HFFc6 (cell line): ENCODE measurements at places on chromosomes 7 and 10. TPM values are rescaled to one million over a fixed set of nuclear protein-coding genes. Genes with fewer than 3 reads are reported as not detected.

DNA sequence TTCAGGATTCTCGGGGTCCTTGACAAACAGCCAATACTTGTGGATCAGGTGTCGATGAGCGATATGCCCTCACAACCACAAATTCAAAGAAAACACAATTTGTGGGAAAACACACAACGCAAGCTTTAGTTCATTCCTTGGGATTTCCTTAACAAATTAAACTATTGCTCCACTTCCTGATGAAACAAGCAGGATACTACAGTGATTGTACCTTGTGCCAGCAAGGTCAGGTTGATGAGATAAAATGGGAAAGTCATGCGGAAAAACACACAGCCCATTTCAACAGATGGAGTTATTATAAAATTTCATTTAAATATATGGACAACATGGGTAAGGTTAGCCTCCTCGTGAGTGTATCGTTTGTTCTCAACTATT lies 8.8 kb upstream of the RHOBTB1 start:
- no peak overlapping the region for H3K27ac ChIP-seq
- peaks cover 35% of the 10 kb centered on the region for H3K4me1 ChIP-seq
- no peaks in the 10 kb centered on the region for H3K27me3 ChIP-seq
- H3K36me3 ChIP-seq = no peaks in the 10 kb centered on the region

DNA sequence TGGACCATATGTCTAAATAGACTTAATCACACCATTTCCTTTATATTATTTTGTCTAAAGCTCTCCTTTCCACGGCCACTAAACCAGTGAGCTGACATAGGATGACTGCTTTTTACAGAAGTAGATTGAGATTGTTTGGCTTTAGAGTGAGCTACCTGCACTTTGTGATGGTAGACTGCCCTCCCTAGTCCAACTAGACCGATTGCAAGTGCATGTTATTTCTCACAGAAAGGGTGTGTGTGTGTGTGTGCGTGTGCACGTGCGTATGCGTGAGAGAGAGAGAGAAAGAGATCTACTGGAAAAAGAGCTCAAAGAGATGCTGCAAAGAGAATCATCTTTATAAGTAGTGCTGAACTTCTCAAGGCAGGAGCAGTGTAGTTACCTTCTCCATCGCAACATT lies 60.7 kb downstream of the VCL start:
- H3K36me3 ChIP-seq = peaks cover 44% of the 10 kb centered on the region
- H3K27me3 ChIP-seq = peaks cover 4% of the 10 kb centered on the region
- H3K4me3 ChIP-seq = no peak overlapping the region
- H3K4me1 ChIP-seq = peaks cover 75% of the 10 kb centered on the region
- DNase-seq = no peak

DNA sequence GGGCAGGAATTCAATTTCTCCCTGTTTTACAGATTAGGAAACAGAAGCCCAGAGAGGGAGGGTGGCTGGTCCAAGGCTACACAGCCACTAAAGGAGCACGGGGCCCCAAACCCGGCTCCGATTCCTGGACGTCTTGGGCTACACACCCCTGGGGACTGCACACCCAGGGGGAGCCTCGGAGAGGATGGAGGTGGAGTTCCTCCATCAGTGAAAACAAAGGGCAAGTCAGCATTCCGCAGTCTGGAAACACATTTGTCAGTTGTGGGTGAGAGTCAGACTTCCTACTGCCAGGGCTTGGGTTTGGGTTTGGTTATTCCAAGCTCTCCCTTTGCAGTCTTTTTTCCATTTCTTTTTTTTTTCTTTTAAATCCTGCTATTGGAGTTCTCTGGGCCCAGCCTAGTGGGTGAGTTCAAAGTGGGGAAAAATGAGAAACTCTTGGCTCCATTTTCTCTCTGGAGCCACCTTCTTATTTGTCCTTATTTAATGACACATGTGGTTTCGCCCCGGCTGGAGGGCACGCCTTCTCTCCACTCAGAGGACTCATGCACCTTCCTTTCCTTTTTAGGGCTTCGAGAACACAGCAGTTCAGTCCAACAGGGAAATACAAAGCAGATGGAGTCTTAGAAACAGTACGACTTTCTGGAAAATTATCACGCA lies 59.9 kb upstream of the AQP1 start:
- H3K4me1 ChIP-seq = peaks cover 12% of the 10 kb centered on the region
- H3K27me3 ChIP-seq = peaks cover 5% of the 10 kb centered on the region
- H3K36me3 ChIP-seq = no peaks in the 10 kb centered on the region; the same call in 1 of the 2 replicates
- peak overlapping the region; percentile 46 for H3K4me3 ChIP-seq

GRCh38 chr7:106054156-106054910 lies 57.8 kb downstream of the SYPL1 start:
- no peak for DNase-seq
- H3K27ac ChIP-seq = no peak overlapping the region
- no peaks in the 10 kb centered on the region for H3K36me3 ChIP-seq
- H3K4me1 ChIP-seq = peaks cover 18% of the 10 kb centered on the region
- peaks cover 22% of the 10 kb centered on the region for H3K27me3 ChIP-seq

GRCh38 chr7:129774871-129775694 lies 163.6 kb downstream of the NRF1 start:
- DNase-seq = no peak
- no peaks in the 10 kb centered on the region for H3K4me1 ChIP-seq
- peaks cover 14% of the 10 kb centered on the region for H3K27me3 ChIP-seq
- no peak overlapping the region for H3K4me3 ChIP-seq
- no peak overlapping the region for H3K27ac ChIP-seq

IGFBP1 gene
- total RNA-seq = not detected in 3 replicates

DNA sequence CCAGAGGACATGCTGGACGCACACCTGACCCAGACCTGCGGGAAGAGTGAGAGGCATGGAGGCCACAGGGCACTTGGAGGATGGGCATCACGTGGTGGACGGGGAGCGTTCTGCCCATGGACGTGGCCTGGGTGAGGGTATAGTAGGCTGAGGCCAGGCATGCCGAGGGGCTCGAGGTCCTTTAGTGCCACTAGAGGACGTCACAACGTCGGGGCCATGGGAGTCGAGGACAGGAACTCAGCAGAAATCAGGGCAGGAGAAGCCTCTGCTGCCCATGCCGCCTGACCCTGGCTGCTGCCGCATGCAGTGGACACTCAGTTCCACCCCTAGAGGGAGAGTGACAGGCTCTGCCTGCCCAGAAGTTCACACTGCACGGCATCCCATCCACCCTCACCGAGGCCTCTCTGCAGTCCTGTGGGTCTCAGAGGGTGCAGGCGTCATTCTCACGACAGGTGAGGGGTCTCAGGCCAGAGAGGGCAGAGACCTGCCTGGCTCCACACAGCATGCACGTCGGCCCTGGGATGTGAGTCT lies 198.7 kb downstream of the ADARB2 start:
- no peak for DNase-seq
- H3K27ac ChIP-seq = no peak overlapping the region
- H3K27me3 ChIP-seq = no peaks in the 10 kb centered on the region
- no peak overlapping the region for H3K4me3 ChIP-seq
- H3K36me3 ChIP-seq = no peaks in the 10 kb centered on the region

HKDC1 gene
- total RNA-seq = 0.33 to 0.84 TPM in 2 of 3 replicates, not detected in the other

TDRD1 gene
- not detected in 3 replicates for total RNA-seq

GRCh38 chr7:134120405-134120804 lies 6.7 kb upstream of the LRGUK start:
- H3K4me3 ChIP-seq = no peak overlapping the region
- peak; percentile 25 for DNase-seq

DNA sequence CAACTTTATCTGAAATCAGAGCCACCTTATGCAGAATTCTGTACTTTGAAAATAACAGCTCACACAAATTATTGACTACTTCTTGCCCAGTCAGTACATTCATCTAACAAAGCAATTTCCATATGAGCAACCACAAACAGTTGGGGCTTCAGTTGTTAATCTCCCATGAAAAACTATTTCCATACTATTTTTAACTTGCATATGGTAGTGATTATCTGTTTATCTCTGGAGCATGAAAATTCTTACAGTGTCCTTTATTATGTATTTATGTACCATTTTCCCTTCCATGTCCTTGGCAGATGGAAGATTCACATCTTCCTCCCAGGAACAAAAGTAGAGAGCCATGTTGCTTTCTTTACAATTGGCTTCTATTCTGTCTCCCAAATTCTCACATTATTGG lies 285.7 kb downstream of the CRPPA start:
- H3K36me3 ChIP-seq = 0 out of 2 replicates have a peak, but pooled peaks cover 5% of the 10 kb centered on the region
- H3K4me1 ChIP-seq = peaks cover 28% of the 10 kb centered on the region
- peak; percentile 12 for DNase-seq

- peaks cover 68% of the 10 kb centered on the region for H3K27me3 ChIP-seq
- H3K36me3 ChIP-seq = peaks cover 12% of the 10 kb centered on the region
- H3K27ac ChIP-seq = no peak overlapping the region
- no peak for DNase-seq
- H3K4me3 ChIP-seq = no peak overlapping the region
These were observed 105.0 kb upstream of the PITRM1 start for GRCh38 chr10:3277566-3277965.

DNA sequence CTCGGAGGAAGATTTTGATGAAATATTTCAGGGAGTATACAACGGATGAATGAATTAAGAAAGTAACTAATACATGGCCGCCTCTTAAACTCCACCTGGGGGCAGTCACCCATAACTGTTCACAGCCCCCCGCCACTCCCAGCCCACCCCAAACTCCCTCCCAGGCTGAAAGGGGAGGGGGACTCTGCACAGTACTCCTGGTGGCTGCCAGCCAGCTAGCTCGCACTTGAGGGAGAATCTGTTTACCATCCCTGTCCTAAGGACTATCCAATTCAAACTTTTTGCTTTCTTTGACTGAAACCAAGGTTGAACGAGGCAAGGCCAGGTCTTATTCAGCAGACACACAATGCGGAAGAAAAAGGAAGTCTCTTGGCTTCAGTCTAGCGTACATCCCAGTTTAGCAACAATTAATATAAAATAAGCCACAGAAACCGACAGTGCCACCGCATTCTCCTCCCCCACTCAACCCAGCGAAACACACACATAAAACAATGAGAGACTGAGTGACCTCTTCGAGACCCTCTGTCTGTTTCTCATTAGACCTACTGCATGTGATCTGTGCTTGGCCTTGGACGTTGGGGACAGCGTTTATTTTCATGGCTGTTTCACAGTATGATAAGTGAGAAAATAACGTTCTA lies 219.5 kb downstream of the GLI3 start:
- H3K36me3 ChIP-seq = peaks cover 13% of the 10 kb centered on the region
- H3K4me3 ChIP-seq = no peak overlapping the region
- no peaks in the 10 kb centered on the region for H3K27me3 ChIP-seq
- peaks cover 8% of the 10 kb centered on the region for H3K4me1 ChIP-seq
- no peak for DNase-seq

- no peak for DNase-seq
- no peak overlapping the region for H3K27ac ChIP-seq
- peaks cover 25% of the 10 kb centered on the region for H3K36me3 ChIP-seq
- no peaks in the 10 kb centered on the region; the same call in 1 of the 2 replicates for H3K27me3 ChIP-seq
- no peaks in the 10 kb centered on the region for H3K4me1 ChIP-seq
These were observed 8.6 kb downstream of the LIPA start for GRCh38 chr10:89242840-89243568.

ZDHHC6 gene
- total RNA-seq = 23.1 to 25.7 TPM (median 23.7 TPM) in 3 replicates

GRCh38 chr10:59873896-59874295 lies 32.5 kb downstream of the CCDC6 start:
- H3K27ac ChIP-seq = no peak overlapping the region
- H3K27me3 ChIP-seq = peaks cover 2% of the 10 kb centered on the region; the same call in 1 of the 2 replicates
- DNase-seq = no peak
- no peak overlapping the region for H3K4me3 ChIP-seq
- H3K4me1 ChIP-seq = peaks cover 54% of the 10 kb centered on the region

DNA sequence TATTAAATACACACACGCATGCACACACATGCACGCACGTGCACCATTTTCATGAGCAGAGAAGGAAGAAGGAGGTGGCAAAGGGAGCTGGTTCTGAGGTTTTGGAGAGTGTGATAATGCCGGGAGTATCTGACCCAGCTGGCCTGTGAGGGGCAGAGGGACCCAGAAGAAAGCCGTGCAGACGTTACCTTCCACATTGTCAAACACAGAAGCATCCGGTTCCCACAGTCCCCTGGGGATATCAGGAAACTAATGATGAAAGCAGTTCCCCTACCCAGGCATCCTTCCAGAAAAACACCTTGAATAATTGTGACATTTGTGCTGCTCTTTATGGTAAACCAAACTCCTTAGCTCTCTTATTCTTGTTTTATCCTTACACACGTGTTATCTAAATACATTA lies 85.7 kb upstream of the FAM180A start:
- no peak for DNase-seq
- no peaks in the 10 kb centered on the region for H3K4me1 ChIP-seq
- no peak overlapping the region for H3K4me3 ChIP-seq
- peaks cover 9% of the 10 kb centered on the region for H3K27me3 ChIP-seq
- no peak overlapping the region for H3K27ac ChIP-seq
- no peaks in the 10 kb centered on the region for H3K36me3 ChIP-seq

DNA sequence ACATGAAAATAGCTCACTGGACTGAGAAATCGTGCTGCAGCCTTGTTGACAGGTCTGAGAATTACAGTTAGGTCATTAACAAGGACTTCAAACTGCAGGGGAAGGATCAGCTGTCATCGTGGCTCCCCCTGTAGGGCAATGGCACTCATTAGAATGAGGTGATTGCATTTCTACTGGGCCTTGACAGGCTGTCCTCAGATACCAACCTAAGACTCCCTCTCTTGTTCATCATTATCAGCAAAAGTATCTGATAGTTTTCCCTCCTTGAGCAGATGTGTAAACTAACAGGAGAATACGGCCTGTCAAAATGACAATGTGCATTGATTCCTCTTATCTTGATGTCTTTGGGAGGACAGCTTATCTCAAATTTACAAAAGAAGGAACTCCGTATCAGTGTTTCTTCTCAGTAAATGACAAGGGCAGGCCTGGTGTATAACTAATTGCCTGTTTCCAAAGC lies 648.5 kb upstream of the LRRN3 start:
- DNase-seq = peak; percentile 56
- no peaks in the 10 kb centered on the region; the same call in none of the 2 replicates for H3K36me3 ChIP-seq
- H3K4me3 ChIP-seq = no peak overlapping the region

DNA sequence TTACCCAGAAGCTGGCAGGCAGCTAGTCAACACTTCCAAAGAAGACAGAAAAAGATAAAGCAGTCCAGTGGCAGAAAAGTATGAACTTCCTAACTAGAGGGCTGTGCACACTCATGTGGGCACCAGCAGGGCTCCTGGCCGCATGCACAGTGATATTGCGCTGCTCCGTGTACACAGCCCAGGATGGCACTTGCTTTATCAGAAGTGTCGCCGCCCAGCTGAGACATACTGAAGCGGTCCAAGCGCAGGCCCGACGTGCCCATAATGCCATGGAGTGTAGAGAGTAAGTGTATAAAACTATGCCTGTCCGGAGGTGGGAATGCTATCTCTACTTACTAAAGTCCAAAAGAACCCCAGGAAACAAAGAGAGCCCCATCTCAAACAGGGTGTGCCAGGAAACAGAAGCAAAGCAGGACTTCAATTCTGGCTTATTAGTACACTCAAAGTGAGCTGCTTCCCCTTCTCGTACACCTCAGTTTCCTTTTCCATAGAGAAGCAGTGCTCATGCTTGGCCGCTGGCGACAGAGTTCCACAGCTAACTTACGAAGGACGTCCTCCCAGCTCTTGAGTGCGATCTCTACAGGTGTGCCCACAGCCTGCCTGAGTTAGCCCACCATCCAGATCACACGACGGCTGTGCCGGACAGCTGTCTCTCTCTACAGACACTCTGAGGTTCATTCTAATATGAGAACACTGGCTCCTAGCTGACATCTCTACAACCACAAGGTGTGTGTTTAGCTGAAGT lies 234.3 kb downstream of the COBL start:
- H3K27me3 ChIP-seq = peaks cover 41% of the 10 kb centered on the region
- no peak for DNase-seq
- H3K4me3 ChIP-seq = no peak overlapping the region
- no peaks in the 10 kb centered on the region for H3K36me3 ChIP-seq
- H3K27ac ChIP-seq = no peak overlapping the region
- no peaks in the 10 kb centered on the region for H3K4me1 ChIP-seq

- no peaks in the 10 kb centered on the region for H3K36me3 ChIP-seq
- H3K4me3 ChIP-seq = no peak overlapping the region
- no peak overlapping the region for H3K27ac ChIP-seq
- DNase-seq = no peak
- peaks cover 10% of the 10 kb centered on the region for H3K4me1 ChIP-seq
- H3K27me3 ChIP-seq = peaks cover 4% of the 10 kb centered on the region
These were observed 30.2 kb downstream of the GRIFIN start for GRCh38 chr7:2445898-2446555.
